Left forelimb (tissue), 1 donor: ENCODE measurements at places on chromosomes 16 and 17.

DNA sequence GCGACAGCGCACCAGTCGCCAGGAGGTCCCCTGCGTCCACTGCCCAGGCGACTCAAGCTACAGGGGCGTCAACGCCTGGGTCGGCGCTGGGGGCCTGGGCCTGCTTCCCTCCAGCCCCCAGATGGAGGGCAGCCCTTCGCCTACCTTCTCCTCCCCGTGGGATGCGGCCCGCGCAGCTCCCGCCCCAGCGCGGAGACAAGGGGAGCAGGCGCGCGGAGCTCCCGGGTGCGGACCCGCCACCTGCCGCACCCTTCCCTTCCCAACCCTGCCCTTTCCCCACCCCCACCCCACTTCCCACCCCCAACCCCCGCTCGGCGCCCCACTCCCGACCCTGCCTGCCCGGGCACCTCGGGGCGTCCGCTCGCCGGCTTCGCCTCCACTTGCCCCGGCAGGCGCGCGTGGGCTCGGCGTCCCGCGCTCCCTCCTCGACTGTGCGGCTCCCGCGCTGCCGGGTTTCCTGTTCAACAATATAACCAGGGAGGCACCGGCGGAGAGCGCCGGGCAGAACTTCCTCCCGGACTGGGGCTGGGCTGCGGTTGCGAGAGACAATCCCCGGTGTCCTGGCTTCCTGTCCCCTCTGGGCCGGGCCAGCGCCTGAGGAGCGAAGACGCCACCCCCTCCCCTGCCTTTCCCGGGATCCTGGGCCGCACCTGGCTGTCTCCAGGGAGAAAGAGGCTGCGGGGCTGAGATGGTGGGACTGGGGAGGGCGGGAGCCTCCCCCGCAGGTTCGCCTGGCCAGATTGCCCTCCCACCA lies at the start of gene ARHGAP27:
Gene ARHGAP27 (minus strand): TSS at position 466 of the 754 bp plus-strand sequence. CDS start 2,591 bp downstream, outside the sequence.
- DNase-seq, result no peak

GRCh38 chr17:40714473-40714872 lies 10.9 kb upstream of the KRT24 start:
- no peak for DNase-seq

DNA sequence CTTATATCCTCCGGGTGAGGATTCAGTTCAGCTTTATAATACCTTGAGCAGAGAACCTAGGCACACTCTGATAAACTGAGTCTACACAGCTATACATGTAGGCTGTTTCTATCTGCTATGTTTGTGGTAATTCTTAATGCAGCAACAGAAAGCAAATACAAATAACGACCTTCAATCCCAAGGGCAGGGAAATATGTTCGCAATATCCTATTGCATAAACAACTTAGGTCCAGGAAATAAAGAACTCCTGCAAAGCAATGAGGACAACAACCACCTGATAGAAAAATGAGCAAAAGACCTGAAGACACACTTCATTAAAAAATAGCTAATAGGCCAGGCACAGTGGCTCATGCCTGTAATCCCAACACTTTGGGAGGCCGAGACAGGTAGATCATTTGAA lies 213.3 kb downstream of the CPPED1 start:
- no peak for DNase-seq

GRCh38 chr16:53872248-53873221 lies 168.6 kb downstream of the FTO start:
- DNase-seq, result no peak

DNA sequence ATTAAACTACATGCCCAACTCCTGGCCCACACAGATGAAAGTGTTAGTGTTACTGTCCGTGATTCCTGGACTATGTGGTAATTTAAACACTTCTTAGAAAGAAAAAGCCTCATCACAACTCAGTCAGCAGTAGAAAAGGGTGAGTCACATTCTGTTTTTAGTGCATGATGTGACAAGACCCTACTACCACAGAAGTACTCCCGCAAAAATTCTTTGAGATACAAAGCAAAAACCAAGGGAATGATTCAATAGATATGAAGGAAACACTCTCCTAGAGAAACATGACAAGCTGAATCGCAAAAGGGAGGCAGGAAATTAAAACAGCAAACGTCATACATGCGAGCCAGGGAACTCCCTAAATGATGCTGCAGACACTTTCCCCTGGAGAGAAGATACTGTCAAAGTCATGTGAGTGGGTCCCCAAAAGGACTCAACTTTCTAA lies 14.4 kb downstream of the SNN start:
- DNase-seq, result no peak

- DNase-seq, result no peak
These were observed 21.5 kb downstream of the GPR179 start for GRCh38 chr17:38322156-38322779.

GRCh38 chr16:47562366-47562765 lies 101.2 kb downstream of the PHKB start:
- no peak for DNase-seq

GRCh38 chr16:14509675-14510132 lies 120.4 kb downstream of the PARN start:
- no peak for DNase-seq

GRCh38 chr16:56682703-56683397 lies 580 bp downstream of the MT1X start:
- DNase-seq, result no peak

DNA sequence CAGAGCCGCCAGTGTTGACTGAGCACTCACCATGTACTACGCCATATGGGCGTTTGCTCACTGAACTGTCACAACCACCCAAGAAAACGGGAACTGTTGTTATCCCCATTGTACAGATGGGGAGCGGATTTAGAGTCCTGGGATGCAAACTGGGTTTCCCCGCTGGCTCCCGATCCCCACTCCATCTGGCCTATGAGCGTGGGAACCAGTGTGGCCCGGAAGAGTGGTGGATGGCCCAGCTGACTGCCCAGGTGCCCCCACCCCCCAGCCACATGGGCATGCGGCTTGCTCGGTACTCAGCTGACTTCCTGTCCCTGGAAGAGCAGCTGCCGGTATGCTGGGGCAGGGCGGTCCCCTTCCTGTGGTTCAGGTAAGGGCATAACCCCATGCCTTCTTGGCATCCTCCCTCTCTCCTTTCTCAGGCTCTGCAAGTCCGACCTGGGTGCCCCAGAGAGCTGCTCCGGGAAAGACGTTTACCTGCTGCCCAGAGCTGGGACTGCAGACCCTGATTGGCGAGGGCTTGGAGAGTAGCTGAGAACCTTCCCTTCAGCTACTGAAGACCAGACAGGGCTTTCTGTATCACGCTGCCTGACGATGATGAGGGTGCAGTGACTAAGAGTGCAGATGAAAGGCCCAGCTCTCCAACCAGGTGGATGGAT lies 16.2 kb downstream of the SOCS3 start:
- DNase-seq, result no peak

- DNase-seq, result no peak
These were observed 112.4 kb downstream of the SPECC1 start for GRCh38 chr17:20121359-20122253.

DNA sequence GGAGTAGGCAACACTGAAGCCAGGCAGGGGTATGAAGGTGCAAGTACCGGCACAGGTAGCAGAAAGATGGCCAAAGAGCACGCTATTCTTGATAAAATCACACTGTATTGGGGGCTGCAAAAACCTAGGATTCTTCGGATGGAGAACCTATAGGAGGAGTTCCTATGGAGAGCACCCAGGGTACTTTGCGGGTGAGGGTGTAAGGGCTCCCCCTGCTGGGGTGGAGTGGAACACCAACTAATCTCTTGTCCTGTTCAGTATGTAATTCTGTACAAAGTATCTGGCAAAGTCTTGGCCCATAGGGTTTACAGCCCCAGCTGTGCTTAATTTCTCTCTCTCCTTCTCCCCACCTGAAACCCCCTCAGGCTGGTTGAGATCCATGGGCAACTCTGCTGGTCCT lies 393.1 kb upstream of the ASIC2 start:
- DNase-seq, result no peak

DNA sequence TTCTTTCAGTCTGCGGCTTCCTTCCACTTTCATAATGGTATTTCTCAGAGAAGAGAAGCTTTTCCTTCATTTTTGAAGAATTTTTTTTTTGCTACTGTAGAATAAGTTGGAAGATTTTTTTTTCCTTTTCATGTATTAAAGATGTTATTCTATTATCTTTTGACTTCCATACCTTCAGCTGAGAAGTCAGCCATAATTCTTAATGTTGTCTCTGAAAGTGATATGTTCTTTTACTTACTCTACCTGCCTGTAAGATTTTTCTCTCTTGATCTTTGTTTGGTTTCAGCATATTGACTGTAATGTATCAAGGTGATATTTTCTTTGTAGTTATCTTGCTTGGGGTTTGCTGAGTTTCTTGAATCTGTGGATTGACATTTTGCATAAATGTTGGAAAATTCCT lies 143.5 kb upstream of the TOX3 start:
- DNase-seq, result no peak

GRCh38 chr17:41211845-41212466 lies 14.5 kb upstream of the KRTAP9-2 start:
- no peak for DNase-seq

- DNase-seq, result no peak
These were observed 23.7 kb downstream of the YPEL2 start for GRCh38 chr17:59355030-59355701.

DNA sequence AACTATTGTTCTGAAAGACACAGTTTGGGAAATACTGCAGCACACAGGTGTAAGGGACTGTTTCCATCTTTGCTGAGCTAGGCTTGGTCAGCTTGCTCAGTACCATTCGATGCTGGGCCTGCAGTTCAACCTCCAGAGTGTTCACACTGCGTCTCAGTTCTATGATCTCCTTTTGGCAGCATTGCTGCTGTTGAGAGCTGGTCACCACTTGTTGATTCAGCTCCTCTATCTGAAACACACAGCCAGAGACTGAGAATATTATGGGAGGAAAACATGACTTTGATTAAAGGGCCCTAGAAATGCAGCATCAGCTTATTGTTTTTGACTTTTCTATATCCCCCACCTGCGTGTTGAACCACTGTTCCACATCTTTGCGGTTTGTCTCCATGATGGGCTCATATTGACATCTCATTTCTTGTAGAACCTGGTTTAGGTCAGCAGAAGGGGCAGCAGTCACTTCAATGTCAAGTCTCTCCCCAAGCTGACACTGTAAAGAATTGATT lies 4.6 kb downstream of the KRT39 start:
- DNase-seq, result no peak

GRCh38 chr17:77325577-77326075 lies 184.9 kb downstream of the SEC14L1 start:
- no peak for DNase-seq

GRCh38 chr17:67335245-67335835 lies 31.0 kb downstream of the PSMD12 start:
- no peak for DNase-seq

DNA sequence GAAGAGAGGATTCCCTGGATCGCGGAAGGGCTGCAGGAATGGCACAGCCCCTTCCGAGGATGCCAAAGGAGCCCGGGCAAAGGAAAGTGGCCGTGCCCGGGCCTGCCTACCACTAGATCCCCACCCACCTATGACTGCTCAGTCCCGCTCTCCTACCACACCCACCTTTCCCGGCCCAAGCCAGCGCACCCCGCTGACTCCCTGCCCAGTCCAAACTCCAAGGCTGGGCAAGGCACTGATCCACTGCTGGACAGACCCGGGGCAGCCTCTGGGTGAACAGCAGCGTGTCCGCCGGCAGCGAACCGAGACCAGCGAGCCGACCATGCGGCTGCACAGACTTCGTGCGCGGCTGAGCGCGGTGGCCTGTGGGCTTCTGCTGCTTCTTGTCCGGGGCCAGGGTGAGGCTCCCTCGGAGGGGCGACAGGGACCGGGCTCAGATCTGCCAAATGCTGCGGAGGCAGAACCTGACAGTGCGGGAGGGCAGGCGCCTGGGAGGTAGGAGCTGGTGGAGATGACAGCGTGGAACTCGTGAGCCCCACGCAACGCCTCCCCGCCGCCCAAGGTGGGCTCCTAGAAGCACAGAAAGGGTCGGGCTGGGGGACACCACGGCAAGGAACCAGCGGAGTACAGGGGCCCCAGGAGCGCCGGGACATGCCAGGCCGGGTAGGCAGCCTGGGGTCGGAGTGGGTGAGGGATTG lies at the start of gene CES2:
Gene CES2 (plus strand): TSS at position 203 of the 698 bp plus-strand sequence. CDS start 120 bp downstream, at position 323.
- DNase-seq, result no peak

GRCh38 chr17:43753493-43754129 lies 5.0 kb downstream of the SOST start:
- no peak for DNase-seq

GRCh38 chr17:59637611-59638310 lies 18.1 kb downstream of the CLTC start:
- no peak for DNase-seq

DNA sequence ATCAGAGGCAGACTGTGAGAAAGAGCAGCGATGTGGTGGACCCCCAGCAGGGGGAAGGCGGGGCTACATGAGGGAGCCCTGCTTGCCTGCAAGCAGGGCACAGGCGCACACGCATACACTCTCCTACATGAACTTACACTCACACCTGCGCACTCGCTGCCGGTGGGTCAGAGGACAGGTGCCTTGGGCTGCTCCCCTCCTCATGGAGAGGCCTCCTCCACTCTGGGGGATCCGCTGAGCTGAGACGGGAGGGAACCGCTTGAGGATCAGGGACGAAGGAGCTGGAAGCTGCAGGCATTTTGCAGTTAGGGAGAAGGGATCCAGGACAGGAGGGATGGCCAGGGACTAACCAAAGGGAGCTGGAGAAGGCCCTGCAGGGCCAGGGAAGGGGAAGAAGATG lies 14.2 kb downstream of the OSBPL7 start:
- no peak for DNase-seq

DNA sequence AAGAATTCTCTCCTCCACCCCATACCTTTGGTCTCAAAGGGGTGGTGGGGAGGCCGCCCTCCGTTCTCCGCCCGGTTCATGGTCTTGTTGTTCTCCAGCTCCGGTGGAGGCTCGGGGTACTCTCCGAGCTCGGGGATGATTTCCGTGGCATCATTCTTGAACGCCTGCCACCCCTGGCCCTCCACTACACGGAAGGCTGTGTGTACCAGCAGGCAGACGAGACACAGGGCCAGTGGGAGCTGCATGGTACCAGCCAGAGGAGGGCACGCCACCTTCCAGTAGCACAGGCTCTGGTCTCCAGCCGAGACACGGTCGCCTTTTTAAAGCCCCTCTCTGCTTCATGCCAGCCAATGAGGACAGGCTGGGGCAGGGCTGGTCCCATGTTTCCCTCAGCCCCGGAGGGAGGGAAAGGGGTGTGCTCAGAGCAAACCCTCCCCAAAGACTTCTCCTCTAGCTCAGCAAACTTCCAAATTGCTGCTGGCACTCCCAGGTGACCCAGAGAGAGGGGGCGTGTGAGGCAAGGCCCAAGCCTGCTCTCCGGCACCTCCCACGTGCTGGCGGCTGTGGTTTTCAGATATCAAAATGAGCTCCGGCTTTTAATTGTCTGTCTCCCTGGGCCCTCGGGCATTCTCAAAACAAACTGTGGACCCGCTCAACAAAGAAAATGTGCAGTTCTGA lies at the start of gene SOST:
Gene SOST (minus strand): TSS at position 295 of the 678 bp plus-strand sequence. CDS start 50 bp downstream, at position 245.
- DNase-seq, result no peak

- no peak for DNase-seq
These were observed 12.4 kb downstream of the PRSS27 start for GRCh38 chr16:2707368-2708289.

DNA sequence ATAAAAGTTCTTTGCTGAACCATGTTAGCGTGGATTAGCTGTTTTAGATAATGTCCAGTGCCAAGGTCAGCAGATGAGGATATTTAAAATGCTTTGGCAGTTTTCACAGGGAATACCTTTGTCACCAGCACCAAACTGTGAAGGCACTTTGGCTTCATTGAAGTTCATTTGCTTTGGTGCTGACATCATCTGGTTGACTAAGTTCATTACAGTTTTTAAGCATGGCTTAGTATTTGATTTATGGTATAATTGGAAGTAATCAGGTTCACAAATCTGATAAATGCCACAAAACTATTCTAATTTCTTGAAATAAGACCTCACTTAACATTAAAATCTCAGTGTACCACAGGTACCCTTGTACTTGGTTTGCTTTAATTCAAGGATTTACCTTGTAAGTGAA lies 4.3 kb downstream of the GID4 start:
- no peak for DNase-seq
